ENCODE measurements at places on chromosomes 16 and 17.

DNA sequence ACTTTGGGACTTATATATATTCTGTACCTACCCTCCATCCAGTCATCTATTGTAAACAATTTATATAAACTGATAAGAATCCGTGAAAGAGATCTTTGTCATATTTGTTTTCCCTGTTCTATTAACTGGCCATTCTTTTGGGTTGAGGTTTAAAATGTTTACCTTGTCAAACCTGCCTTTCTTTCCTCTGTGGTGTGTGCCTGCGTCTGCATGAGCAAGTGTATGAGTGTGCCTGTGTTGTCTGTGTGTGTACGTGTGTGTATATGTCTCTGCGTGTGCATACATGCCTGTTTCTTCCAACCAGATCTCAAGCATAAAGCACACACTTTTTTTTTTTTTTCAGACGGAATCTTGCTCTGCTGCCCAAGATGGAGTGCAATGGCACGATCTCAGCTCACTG, 201.5 kb downstream of the C16orf95 start:
- DNase-seq, result no peak

GRCh38 chr17:35345926-35346771, 27.3 kb downstream of the SLFN11 start:
- DNase-seq, result peak; percentile 45

DNA sequence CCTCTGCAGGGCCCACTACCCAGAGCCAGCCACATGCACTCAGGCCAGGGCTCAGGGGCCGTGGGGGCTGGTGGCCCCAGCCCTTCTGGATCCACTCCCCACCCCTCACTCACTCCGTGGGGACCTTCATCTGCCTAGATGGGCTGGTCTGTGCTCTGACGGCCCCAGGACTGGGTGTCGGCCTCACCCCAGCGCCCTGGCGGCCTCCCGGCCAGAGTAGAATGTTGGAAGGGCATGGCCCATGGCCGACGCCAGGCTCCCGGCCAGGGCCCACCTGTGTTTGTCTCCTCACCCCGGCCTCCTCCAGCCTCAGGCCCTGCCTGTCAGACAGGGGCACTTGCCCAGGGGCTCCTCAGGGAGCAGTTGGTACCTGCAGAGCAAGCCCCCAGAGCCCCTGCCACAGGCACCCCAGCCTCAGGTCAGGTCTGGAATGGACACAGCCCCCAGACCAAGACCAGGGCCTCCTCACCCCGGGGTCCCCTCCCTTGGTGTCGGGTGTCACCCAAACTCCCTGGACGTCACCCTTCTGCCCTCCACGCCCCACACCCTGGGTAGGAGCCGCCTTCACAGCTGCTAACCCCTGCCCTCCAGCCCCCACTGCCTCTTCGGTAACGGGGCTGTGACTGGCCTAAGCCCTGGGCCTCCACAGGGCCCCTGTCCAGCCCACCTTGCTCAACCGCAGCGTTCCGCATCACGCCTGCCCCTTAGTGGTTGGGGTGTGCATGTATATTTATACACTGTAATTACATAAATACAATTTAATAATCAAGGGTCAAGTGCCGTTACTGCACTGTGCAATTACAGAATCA, 3.0 kb upstream of the CDH15 start:
- no peak for DNase-seq

DNA sequence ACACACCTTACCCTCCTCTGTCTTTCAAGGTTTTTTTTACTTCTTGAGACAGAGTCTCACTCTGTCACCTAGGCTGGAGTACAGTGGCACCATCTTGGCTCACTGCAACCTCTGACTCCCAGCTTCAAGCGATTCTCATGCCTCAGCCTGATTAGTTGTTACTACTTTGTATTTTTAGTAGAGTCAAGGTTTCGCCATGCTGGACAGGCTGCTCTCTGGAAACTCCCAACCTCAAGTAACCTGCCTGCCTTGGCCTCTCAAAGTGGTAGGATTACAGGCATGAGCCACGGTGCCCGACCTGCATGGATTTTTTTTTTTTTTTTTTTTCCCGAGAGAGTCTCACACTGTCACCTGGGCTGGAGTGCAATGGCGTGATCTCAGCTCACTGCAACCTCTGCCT, 273.2 kb downstream of the RBFOX1 start:
- DNase-seq, result no peak

DNA sequence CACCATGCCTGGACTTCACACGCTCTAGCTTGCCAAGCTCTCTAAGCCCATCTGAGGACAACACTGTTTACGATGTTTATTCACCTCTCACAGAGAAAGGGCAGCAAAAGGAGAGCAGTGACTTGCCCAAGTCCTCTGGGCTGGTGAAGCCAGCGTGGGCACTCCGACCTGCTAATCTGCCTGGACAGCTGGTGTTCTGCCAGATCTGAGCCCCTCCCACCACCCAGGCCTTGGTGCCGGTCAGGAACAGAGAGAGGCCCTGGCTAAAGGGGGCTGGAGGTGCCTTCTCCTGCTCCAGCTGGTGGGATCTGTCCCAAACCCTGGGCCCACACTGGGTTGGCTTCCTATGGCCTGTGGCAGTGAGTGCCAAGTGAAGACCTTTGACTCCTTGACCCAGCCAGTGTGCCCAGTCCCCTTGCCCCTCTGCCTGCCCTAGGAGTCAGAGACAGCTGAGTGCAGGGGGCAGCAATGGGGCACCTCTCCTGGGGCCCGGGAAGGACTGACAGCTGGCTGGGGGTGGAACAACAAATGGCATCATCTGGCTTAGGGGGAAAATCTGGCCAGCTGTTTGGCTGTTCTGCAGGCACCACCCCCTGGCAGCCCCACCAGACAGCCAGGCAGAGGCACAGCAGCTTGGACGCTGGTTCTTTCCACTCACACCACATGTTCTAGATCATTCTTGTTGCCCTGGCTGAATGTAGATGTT, 1.8 kb upstream of the SLC4A1 start:
- no peak for DNase-seq

GRCh38 chr16:1102921-1103635, 7.0 kb upstream of the C1QTNF8 start:
- peak; percentile 86 for DNase-seq

Measured in activated T-cell treated with anti-CD3 and anti-CD28 coated beads, Interleukin-2, amount 50 U/mL, for 24 hours (primary cell).